ENCODE measurements at places on chromosomes 3 and 15. TPM values are rescaled to one million over a fixed set of nuclear protein-coding genes. Genes with fewer than 3 reads are reported as not detected.

The GOLGA8T gene
- total RNA-seq: 0.51 TPM

The ZNF35 gene
- 24.0 TPM for total RNA-seq

The REC114 gene
- total RNA-seq: not detected

The MYEF2 gene
- total RNA-seq: 111 TPM

The AP3B2 gene
- total RNA-seq: 2.5 TPM

The CCR3 gene
- total RNA-seq: not detected

The MINDY2 gene
- total RNA-seq: 29.3 TPM

GRCh38 chr3:65196663-65197062, 508.9 kb upstream of the ADAMTS9 start:
- H3K4me3 ChIP-seq: no peak overlapping the region
- H3K27me3 ChIP-seq: peaks cover 25% of the 10 kb centered on the region

DNA sequence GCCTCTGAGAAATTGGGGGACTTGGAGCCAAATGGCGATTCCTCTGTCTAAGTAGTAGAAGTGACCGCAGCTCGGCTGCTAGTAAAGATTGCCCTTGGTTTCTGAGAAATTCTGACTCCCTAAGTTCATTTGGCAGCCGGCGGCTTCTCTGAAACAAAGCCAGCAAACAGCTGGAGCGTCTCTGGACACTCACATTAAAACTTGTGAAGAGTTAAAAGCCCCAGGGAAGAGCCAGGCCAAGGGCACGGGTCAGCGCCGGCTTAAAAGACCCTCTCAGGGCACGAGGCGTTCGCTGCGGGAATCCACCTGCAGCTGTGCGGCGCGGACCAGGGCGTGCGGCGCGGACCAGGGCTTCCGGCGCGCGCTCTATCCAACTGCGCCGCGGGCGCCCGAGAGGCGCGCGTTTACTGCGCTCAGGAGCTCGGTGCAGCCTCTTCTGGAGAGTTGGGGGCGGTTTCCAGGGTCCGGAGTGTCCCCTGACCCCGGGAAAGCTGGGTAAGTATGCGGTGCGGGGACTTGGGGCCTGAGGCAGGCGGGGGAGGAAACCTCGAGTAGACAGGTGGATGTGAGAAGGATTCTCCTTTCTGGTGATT, at the start of gene COL6A5:
Gene COL6A5 (plus strand): TSS at position 186 of the 593 bp plus-strand sequence. CDS start 27,967 bp downstream, outside the sequence.
- DNase-seq: peak; percentile 37
- H3K27me3 ChIP-seq: peaks cover 48% of the 10 kb centered on the region
- H3K4me3 ChIP-seq: peak within 1 kb of the TSS; percentile 54
- no peak within 1 kb of the TSS for H3K27ac ChIP-seq

DNA sequence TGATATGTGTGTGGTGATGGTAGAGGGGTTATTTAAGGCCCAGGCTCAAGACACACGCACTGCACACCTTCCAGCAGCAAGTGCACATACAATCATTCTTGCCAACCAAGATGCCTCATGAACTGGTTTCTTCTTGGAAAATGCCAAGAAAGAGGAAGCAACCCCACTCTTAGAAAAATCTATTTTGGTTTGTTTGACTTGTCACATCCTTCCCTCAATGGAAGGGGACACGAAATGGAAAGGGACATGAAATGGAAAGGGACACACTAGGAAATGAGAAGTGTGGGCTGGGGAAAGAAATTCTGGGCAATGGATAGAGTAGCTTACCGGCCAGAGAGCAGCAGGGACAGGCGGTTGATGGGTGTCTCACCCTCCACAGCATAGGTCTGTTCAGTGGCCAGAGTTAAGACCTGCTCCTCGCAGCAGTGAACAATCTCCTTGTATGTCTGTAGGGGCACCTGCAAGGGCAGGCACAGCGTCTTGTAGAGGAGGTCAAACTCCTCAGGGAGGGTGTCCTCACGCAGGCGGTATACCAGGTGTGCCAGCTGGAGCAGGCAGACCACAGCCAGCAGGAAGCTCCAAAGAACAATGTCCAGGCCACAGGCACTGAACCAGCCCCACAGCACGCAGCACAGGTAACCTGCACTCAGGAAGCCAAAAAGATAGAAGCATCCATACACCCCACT, 640 bp downstream of the POPDC2 start:
- H3K27ac ChIP-seq: no peak overlapping the region
- no peak overlapping the region for H3K4me3 ChIP-seq
- H3K36me3 ChIP-seq: no peaks in the 10 kb centered on the region
- no peaks in the 10 kb centered on the region for H3K27me3 ChIP-seq
- DNase-seq: no peak
- H3K4me1 ChIP-seq: peaks cover 27% of the 10 kb centered on the region

DNA sequence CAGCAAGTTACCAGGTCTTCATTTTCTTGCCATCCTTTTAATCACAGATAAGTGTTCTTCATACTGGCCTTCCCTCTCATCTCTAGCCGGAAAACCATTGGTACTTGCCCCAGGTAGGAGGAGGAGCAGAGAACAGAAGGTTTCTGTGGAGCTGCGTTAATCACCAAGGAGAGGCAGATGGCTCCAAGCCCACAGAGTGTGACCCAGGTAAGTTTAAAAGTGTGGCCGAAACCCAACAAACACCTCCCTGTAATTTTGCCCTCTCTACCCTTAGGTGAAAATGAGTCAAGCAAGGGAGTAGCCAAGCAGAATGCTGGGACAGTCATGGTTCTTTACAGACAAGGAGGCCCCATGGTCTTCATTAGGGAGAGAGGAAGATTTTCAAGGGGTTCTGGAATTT, 37.3 kb downstream of the NFKBIZ start:
- no peak overlapping the region for H3K4me3 ChIP-seq
- no peaks in the 10 kb centered on the region for H3K36me3 ChIP-seq
- H3K4me1 ChIP-seq: peaks cover 2% of the 10 kb centered on the region
- no peaks in the 10 kb centered on the region for H3K27me3 ChIP-seq
- DNase-seq: no peak
- no peak overlapping the region for H3K27ac ChIP-seq

- peaks cover 20% of the 10 kb centered on the region for H3K36me3 ChIP-seq
- DNase-seq: no peak
- H3K4me3 ChIP-seq: no peak overlapping the region
- no peaks in the 10 kb centered on the region for H3K27me3 ChIP-seq
- no peaks in the 10 kb centered on the region for H3K4me1 ChIP-seq
- no peak overlapping the region for H3K27ac ChIP-seq
Observed at GRCh38 chr15:80563372-80563997, 131.6 kb upstream of the ABHD17C start.

- no peaks in the 10 kb centered on the region for H3K27me3 ChIP-seq
- no peak overlapping the region for H3K27ac ChIP-seq
- no peaks in the 10 kb centered on the region for H3K4me1 ChIP-seq
- no peak overlapping the region for H3K4me3 ChIP-seq
- no peaks in the 10 kb centered on the region for H3K36me3 ChIP-seq
- DNase-seq: no peak
Observed at GRCh38 chr3:195769551-195769950, 42.2 kb downstream of the MUC4 start.

- DNase-seq: no peak
- no peak overlapping the region for H3K27ac ChIP-seq
- H3K4me1 ChIP-seq: peaks cover 25% of the 10 kb centered on the region
Observed at GRCh38 chr3:43874731-43875130, 184.0 kb downstream of the ABHD5 start.

DNA sequence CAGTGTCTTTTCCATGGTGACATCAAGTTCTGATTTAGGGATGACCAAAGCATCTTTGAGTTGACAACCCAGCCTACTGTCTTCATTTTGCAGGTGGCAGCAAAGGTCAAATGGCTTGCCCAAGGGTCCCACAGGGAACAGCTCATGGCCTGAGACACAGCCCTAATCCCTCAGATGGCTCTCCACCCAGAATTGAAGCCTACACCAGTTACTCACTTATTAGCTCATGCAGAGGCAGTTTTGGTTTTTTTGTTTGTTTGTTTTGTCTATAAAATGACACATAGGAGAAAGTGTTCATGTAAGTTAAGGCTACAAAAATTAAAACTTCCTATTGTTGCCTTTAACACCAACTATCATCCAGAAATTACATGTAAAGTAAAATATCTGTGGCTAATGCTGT, 167.9 kb downstream of the OSBPL10 start:
- H3K4me3 ChIP-seq: no peak overlapping the region
- DNase-seq: no peak
- peaks cover 2% of the 10 kb centered on the region for H3K36me3 ChIP-seq

DNA sequence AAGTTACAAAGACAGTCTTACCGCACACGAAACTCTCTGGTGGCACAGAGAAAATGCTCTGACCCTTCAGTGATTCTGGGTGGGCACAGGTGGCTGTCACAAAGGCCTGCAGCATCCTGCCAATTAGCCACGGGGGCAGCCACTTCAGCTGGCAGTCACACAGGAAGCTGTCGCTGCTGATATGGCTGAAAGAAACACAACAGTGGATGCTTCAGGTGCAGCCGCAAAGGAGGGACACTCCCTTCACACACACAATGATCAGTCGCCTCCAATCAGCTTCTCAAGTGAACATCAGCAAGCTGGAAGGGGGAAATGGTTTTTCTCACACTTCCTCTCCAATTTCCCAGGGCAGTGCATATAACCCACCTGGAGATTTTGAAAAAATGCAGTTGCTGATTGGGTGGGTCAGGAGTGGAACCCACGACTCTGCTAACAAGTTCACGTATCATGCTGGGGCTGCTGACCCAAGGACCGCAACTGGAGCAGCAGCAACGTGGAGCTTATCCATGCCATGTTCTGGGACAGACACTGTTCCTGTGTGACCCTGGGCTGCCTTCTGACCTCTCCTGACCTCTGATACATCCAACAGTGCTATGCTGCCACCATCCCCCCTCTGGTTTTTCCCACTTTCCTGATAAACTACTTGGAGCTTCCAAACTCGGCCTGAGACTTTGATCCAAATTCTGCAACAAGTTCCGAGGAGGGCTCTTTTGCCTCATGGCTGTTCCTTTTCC, 106.6 kb downstream of the LRIG1 start:
- DNase-seq: no peak
- peaks cover 10% of the 10 kb centered on the region for H3K36me3 ChIP-seq
- H3K4me1 ChIP-seq: no peaks in the 10 kb centered on the region
- no peak overlapping the region for H3K27ac ChIP-seq

DNA sequence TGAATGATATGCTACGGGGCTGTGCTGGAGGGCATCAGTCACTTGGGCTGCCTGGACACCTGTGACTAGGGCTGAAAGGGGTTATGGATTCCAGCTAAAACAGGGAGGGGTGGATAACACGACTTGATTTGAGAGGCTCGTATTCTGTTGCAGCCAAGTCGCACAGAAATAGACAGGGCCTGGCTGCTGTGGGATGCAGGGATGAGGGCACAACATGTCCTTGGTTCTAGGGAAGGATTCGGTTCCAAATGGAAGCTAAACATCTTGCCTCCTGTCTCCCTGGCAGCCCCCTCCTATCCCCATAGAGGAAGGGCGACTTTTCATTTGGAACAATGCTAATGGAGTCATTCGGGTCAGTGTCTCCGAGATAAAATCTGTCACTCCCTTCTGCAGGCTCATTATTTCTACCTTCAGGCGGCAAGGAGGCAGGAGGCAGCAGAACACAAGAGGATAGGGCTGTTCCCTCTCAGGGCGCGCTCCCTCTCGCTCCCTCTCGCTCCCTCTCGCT, 433.8 kb upstream of the RBMS3 start:
- no peaks in the 10 kb centered on the region for H3K27me3 ChIP-seq
- H3K36me3 ChIP-seq: no peaks in the 10 kb centered on the region
- H3K27ac ChIP-seq: no peak overlapping the region
- DNase-seq: no peak
- peaks cover 41% of the 10 kb centered on the region for H3K4me1 ChIP-seq

- peak; percentile 33 for DNase-seq
- H3K27me3 ChIP-seq: peaks cover 34% of the 10 kb centered on the region
- H3K27ac ChIP-seq: peak within 1 kb of the TSS; percentile 90
- H3K4me3 ChIP-seq: peak within 1 kb of the TSS; percentile 75
Observed at GRCh38 chr3:197555281-197556261, at the start of gene BDH1. Gene BDH1, minus strand, starts transcription at chr3:197555968. Its CDS starts 9,525 bp downstream, at chr3:197546443.

GRCh38 chr3:99690761-99691369, 52.5 kb downstream of the COL8A1 start:
- H3K27ac ChIP-seq: no peak overlapping the region
- no peaks in the 10 kb centered on the region for H3K4me1 ChIP-seq
- DNase-seq: no peak
- H3K36me3 ChIP-seq: no peaks in the 10 kb centered on the region
- no peak overlapping the region for H3K4me3 ChIP-seq

DNA sequence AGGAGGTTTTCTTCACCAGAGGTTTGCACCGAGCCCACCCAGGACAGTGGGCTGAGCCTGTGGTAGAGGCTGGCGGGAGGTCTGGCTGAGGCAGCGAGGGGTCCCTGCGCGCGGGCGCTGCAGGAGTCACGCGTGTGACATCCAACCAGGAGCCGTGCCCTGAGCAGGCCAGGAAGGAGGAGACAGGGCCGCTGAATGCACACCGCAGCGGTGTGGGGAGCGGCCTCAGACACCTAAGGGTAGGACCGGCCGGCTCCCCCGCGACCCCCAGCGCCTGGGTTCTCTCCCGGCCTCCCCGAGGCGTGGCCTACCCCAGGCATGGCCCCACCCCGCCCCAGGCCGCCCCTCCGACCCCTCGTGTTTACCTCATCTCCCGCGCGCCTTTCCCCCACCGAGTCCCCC, 412 bp downstream of the SLC41A3 start:
- no peaks in the 10 kb centered on the region for H3K27me3 ChIP-seq
- peak overlapping the region; percentile 77 for H3K4me3 ChIP-seq
- H3K27ac ChIP-seq: peak overlapping the region; percentile 86

- peak overlapping the region; percentile 46 for H3K4me3 ChIP-seq
- peaks cover 50% of the 10 kb centered on the region for H3K4me1 ChIP-seq
Observed at GRCh38 chr15:70376929-70377691, 279.4 kb upstream of the TLE3 start.

- peaks cover 4% of the 10 kb centered on the region for H3K27me3 ChIP-seq
- H3K4me3 ChIP-seq: no peak overlapping the region
- no peak for DNase-seq
Observed at GRCh38 chr15:51229907-51230330, 108.5 kb downstream of the CYP19A1 start.

- H3K4me1 ChIP-seq: peaks cover 4% of the 10 kb centered on the region
- H3K36me3 ChIP-seq: no peaks in the 10 kb centered on the region
- peaks cover 8% of the 10 kb centered on the region for H3K27me3 ChIP-seq
- DNase-seq: no peak
Observed at GRCh38 chr3:133274477-133274876, 125.4 kb upstream of the BFSP2 start.
